ENCODE measurements at places on chromosomes 16 and 17.

DNA sequence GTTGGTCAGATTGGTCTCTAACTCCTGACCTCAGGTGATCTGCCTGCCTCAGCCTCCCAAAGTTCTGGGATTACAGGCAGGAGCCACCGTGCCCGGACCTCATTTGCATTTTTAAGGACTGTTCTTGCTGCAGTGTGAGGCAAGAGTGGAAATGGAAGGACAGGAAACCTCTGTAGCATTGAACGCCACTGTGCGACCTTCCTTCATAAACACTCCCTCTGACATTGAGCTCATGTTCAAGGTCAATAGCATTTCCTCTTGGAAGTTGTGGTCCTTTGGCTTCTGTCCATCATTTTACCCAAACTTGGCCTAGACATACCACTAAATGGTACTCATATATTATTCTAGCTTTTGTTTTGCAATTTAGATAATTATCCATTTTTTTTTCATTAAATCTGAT lies 32.8 kb upstream of the ABCA8 start:
- no peak for DNase-seq

DNA sequence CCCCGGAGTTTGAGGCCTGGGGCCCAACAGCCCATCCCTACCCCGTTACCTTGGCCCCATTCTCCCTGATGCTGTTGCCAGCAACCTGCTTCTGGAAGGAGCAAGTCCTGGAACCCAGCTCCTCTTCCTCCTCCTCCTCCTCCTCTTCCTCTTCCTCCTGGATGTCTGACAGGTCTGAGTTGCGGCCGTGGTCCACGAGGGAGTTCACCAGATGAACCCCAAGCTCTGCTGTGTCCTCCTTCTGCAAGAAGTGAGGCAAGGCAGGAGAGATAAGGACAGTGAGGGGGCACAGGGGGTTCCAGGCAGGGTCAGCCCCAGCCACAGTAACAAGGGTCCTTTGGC lies 18.7 kb downstream of the TSPOAP1 start:
- no peak for DNase-seq

GRCh38 chr16:53789137-53789536 lies 85.2 kb downstream of the FTO start:
- DNase-seq = no peak

- DNase-seq = no peak
These were observed 1007.5 kb upstream of the EEF2KMT start for GRCh38 chr16:6105115-6105514.

DNA sequence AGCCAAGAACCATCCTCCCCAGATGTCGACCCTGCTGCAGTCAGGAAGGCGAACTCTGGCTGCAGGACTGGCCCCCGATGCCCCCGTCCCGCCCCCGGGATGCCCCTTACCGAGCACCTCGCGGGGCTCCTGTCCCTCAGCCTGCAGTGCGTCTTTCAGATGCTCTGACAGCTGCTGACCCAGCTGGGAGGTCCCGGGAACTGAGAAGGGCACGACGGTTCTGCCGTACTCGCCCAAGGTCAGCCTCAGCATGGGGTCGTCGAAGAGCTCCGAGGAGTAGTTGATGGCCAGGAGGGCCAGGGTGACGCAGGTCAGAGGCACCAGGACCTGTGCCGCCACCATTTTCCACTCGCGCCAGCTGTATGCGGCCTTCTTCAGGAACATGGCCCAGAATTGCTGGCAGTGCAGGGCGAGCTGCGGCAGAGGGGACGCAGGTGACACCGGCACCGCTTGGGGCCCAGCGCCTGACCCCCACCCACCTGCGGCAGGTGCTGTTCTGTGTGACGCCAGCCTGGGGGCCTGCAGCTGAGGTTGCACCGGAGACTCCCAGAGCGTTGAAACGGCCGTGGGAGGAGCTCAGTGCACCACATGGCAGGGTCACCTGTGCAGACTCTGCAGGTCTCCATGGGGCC lies 20.1 kb upstream of the RNPS1 start:
- DNase-seq = no peak

- no peak for DNase-seq
These were observed 23.8 kb downstream of the TBC1D3B start for GRCh38 chr17:36152639-36153120.

- no peak for DNase-seq
These were observed 90.6 kb downstream of the GP2 start for GRCh38 chr16:20236579-20237289.

- DNase-seq = no peak
These were observed 114.9 kb upstream of the TOM1L1 start for GRCh38 chr17:54785643-54786268.

GRCh38 chr17:21275047-21275578 lies 9.4 kb upstream of the MAP2K3 start:
- peak; percentile 99 for DNase-seq

DNA sequence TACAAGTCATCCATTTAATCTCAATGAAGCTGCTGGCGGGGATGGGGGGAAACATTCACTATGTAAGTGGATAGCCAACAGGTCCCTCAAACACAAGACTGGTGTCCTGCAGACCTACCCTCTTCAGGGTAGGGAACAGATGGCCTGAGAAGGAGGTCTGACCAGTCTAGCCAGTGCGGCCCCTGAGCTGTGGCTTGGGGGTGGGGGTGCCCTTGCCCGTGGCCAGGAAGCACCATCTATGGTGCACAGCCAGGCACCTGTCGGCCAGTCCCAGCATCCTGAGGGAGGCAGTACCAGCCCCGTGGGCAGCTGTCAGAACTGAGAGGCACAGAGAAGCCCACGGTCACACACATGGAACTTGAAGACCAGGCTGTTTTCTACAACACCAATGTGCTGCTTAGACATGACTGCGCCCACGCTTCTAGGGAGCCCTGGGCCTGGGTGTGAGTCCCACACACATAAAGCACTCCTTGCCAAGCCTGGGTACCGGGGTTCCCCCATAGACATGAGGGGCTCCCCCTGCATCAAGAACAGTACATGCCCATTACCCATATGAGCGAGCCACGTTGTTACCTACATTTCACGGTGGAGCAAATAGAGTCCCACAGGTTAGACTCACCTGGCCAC lies 40.9 kb downstream of the RMI2 start:
- no peak for DNase-seq

DNA sequence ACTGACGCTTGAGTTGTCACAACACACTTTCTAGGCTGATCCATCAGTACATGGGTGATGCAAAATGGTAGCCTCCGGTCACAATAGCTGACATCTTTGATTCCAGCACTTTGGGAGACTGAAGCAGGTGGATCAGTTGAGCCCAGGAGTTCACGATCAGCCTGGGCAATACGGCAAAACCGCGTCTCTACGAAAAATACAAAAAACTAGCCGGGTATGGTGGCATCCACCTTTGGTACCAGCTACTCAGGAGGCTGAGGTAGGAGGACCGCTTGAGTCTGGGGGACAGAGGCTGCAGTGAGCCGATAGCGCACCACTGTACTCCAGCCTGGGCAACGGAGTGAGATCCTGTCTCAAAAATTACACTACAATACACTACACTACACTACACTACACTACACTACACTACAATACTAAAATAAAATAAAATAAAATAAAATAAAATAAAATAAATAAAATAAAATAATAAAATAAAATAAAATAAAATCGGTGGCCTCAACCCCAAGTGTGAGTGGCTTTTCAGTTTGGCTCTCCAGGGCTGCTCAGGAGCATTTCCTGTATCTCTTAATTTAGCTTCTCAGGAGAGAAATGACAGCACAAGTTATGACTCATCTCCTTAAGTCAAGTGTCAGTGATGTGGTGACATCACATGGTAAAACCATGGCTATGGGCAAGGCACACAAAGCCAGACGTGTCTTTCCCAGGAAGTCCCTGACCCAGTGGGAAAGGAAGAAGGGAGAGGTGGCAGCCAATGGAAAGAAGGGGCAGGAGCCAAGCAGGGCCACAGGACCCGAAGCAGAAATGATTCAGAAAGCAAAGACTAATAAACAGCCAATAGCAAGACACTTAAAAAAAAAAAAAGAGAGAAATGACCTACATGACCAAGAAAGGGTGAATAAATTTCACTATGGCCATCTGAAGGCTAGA lies 75.3 kb upstream of the TBC1D3K start:
- DNase-seq = peak; percentile 11

- DNase-seq = no peak
These were observed 166.7 kb downstream of the CPPED1 start for GRCh38 chr16:12637002-12637401.

DNA sequence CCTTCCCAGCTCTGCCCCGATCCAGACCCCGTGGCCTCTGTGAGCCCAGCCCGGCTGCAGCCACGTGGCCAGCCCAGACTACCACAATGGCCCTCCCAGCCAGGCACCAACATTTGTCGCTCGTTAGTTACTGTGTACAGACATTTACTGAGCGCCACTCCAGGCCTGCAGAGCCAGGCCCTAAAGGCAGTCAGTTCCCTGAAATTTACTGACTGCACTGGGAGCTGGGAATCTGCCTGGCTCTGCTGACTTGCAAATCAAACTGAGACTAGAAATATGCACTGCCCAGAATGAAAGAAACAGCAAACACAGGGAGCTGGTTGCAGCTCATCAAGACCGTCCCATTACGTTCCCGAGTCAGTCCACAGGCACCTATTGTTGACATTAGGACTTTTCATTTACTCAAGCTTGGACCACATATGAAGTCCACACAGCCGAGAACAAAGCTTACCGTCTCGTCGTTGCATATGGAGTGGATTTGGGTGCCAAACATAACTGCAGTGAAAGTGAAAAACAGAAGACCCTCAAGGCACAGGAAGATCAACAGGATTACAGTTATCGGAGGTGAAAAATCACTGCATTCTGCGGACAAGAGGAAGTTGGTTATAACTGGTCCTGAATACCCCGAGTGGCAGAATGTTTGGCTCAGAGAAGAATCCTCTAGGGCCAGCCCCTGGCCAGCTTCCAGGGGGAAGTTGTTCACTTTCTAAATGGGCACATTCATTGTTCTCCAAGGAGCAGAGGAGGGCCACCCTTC lies 34.5 kb downstream of the ZDHHC7 start:
- DNase-seq = no peak

DNA sequence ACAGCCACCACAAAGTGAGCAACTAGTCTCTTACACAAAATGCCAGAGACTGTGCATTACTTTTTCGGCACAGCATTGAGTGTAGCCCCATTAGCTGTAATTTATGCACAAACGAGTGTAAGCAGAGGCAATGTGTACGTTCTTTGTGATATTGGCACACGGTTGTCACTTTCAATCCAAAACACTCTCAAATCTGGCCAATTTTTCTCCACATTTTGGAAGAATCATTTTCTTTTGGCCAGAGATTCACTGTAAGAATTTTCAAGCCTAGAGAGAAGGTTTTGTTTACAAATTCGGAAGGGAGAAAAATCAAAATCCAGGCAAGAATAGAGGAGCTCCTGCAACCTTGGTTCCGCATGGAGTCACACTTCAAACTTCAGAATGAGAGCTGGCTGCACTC lies 15.4 kb upstream of the KIF2B start:
- no peak for DNase-seq

- no peak for DNase-seq
These were observed 59.8 kb downstream of the ANKRD11 start for GRCh38 chr16:89430436-89431157.

DNA sequence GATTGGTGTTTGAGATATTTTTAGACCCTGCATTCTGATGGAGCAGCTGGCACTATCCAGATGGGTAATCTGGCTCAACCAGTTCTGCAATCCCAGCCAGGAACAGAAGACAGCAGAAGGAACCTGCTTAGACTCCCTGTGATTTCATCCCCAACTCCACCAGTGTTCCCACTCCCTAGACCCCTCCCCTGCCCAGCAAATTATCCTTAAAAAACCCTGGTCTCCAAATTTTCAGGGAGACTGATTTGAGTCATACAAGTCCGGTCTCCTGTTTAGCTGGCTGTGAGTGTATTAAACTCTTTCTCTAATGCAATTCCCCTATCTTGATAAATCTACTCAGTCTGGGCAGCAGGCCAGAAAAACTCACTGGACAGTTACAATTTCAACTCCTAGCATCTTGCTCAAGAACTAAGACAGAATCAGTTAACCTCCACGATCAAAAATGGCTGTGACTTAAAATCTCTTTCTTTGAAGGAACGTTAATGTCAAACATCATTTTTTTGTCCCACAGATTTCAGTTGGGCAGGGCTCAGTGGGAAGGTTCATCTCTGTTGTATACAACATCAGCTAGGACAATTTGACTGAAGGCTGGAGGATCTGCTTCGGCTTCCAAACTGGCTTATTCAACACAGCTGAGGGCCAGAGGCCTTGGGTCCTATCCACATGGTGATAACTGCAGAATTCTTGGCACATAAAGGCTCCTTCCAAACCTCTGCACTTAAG lies 4.9 kb upstream of the RBL2 start:
- DNase-seq = peak; percentile 21

DNA sequence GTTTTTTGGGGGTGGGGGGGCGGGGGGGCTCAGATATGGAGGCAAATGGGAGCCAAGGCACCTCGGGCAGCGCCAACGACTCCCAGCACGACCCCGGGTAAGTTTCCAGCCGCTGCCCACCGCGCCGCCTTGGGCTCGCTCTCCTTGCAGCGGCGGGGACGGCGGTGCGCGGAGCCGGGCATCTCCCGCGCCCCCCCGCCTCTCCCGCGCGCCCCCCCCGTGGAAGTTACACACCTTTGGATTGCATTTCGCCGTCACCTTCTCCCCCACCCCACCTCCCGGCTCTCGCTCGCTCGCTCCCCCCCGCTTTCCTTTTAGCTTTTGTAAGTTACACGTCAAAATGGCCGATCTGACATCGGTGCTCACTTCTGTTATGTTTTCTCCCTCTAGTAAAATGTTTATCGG lies 387 bp downstream of the MSI2 start:
- peak; percentile 19 for DNase-seq

DNA sequence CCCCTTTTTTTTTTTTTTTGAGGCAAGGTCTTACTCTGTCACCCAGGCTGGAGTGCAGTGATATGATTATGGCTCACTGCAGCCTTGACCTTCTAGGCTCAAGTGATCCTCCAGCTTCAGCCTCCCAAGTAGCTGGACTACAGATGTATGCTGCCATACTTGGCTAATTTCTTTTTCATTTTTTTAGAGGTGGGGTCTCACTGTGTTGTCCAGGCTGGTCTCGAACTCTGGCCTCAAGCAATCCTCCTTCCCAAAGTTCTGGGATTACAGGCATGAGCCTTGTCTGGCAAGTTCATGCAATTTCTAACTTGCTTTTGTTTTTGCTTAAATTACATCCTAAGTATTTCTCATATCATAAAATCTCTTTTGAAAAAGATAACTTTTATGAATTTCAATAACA lies 33.8 kb upstream of the NFAT5 start:
- no peak for DNase-seq

Data from SJCRH30 (cell line).